ENCODE measurements at places on chromosomes 12 and 14.

GRCh38 chr14:103442288-103442687 is 57.1 kb downstream of the MARK3 start:
- DNase-seq, result no peak
- H3K36me3 ChIP-seq, result peaks cover 14% of the 10 kb centered on the region
- no peak overlapping the region for H3K4me3 ChIP-seq
- no peak overlapping the region for H3K27ac ChIP-seq
- peaks cover 30% of the 10 kb centered on the region for H3K4me1 ChIP-seq

DNA sequence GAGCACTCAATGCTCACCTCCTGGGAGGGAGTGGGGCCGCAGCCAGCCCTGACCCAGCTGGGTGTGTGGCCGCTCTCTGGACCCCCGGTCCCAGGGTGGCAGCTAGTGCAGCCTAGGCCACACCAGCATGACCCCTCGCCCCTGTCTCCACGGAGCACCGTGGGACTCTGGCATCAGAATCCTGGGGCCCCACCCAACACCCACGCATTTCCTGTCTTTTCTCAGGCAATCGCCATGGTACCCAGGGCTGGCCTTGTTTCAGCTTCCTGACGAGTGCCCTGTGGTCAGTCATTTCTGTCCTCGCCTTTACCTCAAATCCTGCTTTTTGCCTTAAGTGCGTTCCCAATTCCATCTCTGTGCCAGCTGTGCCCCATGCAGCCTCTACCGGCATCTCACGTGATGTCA is 15.9 kb downstream of the PACS2 start:
- H3K27me3 ChIP-seq, result no peaks in the 10 kb centered on the region
- H3K36me3 ChIP-seq, result no peaks in the 10 kb centered on the region
- no peak overlapping the region for H3K27ac ChIP-seq
- DNase-seq, result peak; percentile 28
- peaks cover 39% of the 10 kb centered on the region for H3K4me1 ChIP-seq

GRCh38 chr14:96658611-96659010 is 138.6 kb upstream of the VRK1 start:
- peaks cover 30% of the 10 kb centered on the region for H3K27me3 ChIP-seq
- DNase-seq, result no peak
- no peaks in the 10 kb centered on the region for H3K4me1 ChIP-seq
- no peak overlapping the region for H3K4me3 ChIP-seq
- H3K27ac ChIP-seq, result no peak overlapping the region
- H3K36me3 ChIP-seq, result peaks cover 2% of the 10 kb centered on the region

DNA sequence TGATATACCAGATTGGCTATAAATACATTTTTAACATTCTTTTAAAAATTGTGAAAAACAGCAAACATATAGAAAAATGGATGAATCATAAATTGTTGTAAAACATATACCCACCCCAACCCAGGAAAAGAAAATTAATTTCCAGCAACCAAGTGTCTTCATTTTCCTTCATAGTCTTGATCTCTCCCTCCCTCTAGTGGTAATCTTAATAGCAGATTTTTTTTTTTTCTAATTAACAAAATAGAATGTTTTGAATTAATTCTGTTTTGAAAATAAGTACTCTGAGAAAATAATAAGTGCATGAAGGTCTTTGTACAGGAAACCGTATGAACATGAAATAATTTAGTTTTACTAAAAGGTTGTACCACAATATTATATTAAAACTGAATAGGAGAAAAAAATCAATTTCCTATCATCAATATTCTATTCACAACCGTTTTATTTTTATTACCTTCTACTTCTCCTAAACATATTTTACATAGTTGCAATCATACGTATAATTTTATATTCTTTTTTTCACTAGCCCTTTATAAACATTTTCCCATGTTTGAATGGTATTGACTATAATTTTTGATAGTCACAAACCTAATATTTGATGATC is 7.0 kb downstream of the ETNK1 start:
- no peak overlapping the region for H3K4me3 ChIP-seq
- peaks cover 15% of the 10 kb centered on the region for H3K36me3 ChIP-seq
- H3K27ac ChIP-seq, result no peak overlapping the region
- no peaks in the 10 kb centered on the region for H3K27me3 ChIP-seq

GRCh38 chr14:91869556-91869955 is 2.2 kb upstream of the TC2N start:
- no peaks in the 10 kb centered on the region for H3K36me3 ChIP-seq
- no peaks in the 10 kb centered on the region for H3K27me3 ChIP-seq
- peak overlapping the region; percentile 66 for H3K4me3 ChIP-seq
- H3K27ac ChIP-seq, result peak overlapping the region; percentile 96

- no peaks in the 10 kb centered on the region for H3K4me1 ChIP-seq
- peaks cover 6% of the 10 kb centered on the region for H3K27me3 ChIP-seq
- H3K27ac ChIP-seq, result no peak overlapping the region
- no peak overlapping the region for H3K4me3 ChIP-seq
Measured at GRCh38 chr12:114817571-114818425, 133.8 kb upstream of the TBX3 start.

DNA sequence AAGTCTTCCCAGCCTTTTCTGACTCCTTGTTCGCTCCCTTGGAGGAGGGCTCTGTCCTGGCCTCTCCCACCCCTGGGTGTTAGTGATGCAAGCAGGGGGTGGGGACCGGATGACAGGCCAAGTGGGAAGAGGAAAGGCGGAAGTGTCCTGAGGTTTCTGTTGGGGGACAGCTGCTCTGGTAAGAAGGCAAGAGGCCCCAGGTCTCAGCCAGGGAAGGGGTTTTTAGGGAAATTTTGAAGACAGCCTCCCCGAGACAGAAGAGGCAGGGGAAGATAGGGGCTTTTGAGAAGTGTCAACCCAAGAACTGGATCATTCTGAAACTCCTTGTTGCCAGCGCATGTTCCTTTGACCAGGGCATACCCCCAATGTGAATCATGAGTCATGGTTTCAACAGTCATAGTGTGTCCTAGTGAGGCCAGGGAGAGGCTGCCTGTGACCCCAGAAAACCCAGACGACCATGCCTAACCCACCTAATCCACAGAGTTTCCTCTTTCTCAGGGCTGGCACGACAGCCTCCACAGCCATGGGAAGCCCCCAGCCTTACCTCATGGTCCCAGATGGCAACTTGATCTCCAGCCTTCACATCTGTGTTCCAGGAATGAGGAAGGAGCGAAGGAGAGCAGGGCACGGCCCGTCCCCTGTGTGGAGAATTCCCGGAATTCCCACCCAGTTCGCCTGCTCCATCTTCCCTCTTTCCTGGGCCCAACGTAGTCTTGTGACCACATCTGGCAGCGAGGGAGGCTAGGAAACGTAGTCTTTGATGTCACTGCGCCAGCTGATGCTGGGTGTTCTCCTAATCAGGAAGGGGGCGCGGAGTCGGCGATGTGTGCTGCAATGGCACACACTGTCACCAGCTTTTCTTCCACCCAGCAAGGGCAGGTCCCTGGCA is 4.9 kb upstream of the GPR132 start:
- H3K4me1 ChIP-seq, result peaks cover 56% of the 10 kb centered on the region
- H3K27me3 ChIP-seq, result no peaks in the 10 kb centered on the region
- H3K27ac ChIP-seq, result peak overlapping the region; percentile 79
- DNase-seq, result peak; percentile 83
- H3K36me3 ChIP-seq, result no peaks in the 10 kb centered on the region

GRCh38 chr14:30243805-30244204 is 315.2 kb upstream of the G2E3 start:
- no peak for DNase-seq
- no peaks in the 10 kb centered on the region for H3K36me3 ChIP-seq
- no peak overlapping the region for H3K4me3 ChIP-seq
- H3K4me1 ChIP-seq, result no peaks in the 10 kb centered on the region

GRCh38 chr12:25058012-25058411 is 109.1 kb upstream of the BCAT1 start:
- H3K36me3 ChIP-seq, result peaks cover 4% of the 10 kb centered on the region

Data from activated naive CD4-positive, alpha-beta T cell treated with anti-CD3 and anti-CD28 coated beads for 36 hours (primary cell).